ENCODE measurements at places on chromosomes 6 and 20.
A peak's percentile ranks its signal among the peaks of the same experiment; 100 is the strongest.

GRCh38 chr6:116352515-116353471 lies 18.0 kb upstream of the DSE start:
- DNase-seq: no peak

- no peak for DNase-seq
These were observed 16.8 kb upstream of the ARMC12 start for GRCh38 chr6:35719830-35720733.

DNA sequence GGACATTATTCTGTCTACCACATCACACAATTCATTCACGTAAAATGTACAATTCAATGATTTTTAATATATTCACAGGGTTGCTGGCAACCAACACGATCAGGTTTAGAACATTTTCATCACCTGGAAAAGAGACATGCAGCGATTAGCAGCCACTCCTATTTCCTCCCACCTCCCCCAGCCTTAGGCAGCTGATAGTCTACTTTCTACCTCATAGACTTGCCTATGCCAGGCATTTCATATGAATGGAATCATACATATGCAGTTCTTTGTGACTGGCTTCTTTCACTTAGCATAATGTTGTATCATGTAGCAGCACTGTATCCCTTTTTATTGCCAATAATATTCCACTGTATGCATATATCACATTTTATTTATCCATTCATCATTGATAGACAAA lies 31.5 kb upstream of the CTNNBL1 start:
- DNase-seq: no peak

DNA sequence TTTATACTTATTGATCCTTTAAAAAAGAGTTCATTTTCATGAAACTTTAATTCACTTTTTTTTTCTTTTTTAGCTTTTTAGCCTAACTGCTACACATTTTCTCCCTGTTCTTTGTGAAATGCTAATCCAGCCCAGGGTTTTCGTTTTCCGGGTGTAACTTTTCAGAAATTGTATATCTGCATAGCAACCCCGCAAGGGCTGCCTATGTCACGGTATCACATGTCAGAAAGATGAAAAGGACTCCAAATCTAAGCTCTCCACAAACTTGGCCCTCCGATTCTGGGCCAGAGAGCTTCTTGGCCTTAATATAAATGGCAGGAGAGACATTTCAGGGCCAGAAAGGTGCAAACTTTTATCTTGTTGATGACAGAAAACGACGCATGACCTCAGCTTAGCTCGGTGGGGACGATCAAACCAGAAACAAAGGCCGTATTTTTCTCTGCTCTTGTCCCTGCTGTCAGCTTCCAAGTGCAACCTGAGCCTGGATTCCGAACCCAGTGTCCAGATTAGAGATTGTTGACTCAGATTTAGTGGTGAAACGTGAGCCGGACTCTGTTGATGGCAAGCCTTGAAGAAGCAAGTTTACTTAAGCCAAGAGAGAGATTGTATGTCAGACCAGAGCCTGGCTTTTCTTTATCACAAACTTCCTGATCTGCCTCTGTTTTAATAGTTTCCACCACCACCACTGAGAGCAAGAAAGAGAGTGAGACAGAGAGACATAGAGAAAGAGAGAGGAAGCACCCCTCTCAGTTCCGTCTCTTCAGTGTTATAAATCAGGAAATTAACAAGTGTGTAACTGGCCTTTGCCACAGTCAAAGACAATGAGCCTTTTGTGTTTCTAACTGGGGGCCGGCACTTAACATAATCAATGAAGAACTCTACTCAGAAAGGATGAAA lies 157.8 kb downstream of the SCML4 start:
- DNase-seq: no peak

- DNase-seq: no peak
These were observed 39.8 kb upstream of the ISM1 start for GRCh38 chr20:13180986-13181889.

- DNase-seq: no peak
These were observed 1.3 kb downstream of the HMGA1 start for GRCh38 chr6:34237722-34238584.

DNA sequence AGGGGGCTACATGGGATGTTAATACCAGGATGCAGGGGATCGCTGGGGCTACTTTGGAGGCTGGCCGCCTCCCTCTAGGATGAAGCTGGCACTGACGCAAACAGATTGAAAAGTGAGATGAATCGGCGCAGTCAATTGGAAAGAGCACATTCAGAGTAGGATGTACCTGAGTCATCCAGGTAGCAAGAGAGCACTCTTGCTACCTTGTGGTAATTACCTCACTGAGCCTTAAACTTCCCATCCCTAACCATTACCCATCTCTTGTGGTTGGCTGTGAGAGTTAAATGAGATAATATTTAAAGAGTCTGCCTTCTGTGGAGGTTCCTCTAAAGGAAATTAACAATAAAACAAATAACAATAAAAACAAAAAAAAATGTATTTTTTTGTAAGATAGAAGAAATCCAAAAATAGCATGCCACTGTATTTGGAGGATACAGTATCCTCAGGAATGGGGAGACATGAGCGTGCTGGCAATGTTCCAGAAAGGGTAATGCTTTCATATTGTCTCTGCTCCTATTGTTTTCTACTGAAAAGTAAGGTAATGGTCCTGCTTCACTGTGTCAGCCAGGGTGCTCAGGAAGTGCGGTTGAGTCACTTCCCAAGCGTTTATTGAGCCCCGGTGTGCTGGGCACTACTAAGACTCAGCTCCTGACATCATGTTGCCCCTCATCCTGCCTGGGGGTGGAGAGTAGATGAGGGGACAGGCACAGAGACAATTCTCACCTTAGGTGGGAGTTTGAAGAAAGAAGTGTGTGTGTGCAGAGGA lies 301.1 kb downstream of the EYA4 start:
- DNase-seq: no peak

GRCh38 chr6:95423331-95423730 lies 154.0 kb upstream of the MANEA start:
- DNase-seq: no peak

- peak; percentile 13 for DNase-seq
These were observed 10.1 kb downstream of the ISM1 start for GRCh38 chr20:13231031-13231752.

- no peak for DNase-seq
These were observed 26.6 kb upstream of the DAAM2 start for GRCh38 chr6:39765508-39766065.

- DNase-seq: no peak
These were observed 3.0 kb downstream of the CCN2 start for GRCh38 chr6:131947986-131948661.

DNA sequence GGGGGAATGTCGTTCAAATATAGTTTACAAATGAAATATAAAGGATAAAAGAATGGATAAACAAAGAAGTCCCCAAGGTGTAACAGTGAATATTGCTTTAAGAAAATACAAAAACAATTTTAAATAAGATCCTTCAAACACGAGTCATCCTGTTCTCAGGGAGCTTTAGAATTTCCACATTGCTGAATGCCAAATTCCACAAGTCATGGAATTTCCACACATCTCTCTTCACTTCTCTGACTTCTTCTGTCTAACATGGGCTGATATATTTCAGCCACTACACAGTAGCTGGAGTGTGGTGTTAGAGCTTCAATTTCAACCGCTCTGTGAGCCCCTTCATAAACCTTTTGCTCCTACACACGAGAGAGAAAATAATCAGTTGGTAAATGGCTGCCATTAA lies 28.0 kb downstream of the IL22RA2 start:
- DNase-seq: no peak

GRCh38 chr6:72850040-72850439 lies 228.2 kb downstream of the KCNQ5 start:
- DNase-seq: no peak

Measured in stimulated activated CD4-positive, alpha-beta T cell treated with anti-CD3 and anti-CD28 coated beads, TNF-alpha, amount 100 ng/mL, for 48 hours (primary cell).